CD4-positive, CD25-positive, alpha-beta regulatory T cell (primary cell): ENCODE measurements at places on chromosomes 7 and 10. TPM values are rescaled to one million over a fixed set of nuclear protein-coding genes. Genes with fewer than 3 reads are reported as not detected.

TMEM236 gene
- total RNA-seq, result 0.10 TPM

PITRM1 gene
- total RNA-seq, result 71.6 TPM

GRCh38 chr10:68462536-68462935, 9.2 kb downstream of the DNA2 start:
- no peak for DNase-seq
- H3K4me1 ChIP-seq, result no peaks in the 10 kb centered on the region
- no peaks in the 10 kb centered on the region for H3K36me3 ChIP-seq
- no peaks in the 10 kb centered on the region for H3K27me3 ChIP-seq

PON3 gene
- total RNA-seq, result not detected

GPR26 gene
- total RNA-seq, result not detected

GRCh38 chr10:101856626-101857025, 13.0 kb upstream of the KCNIP2 start:
- DNase-seq, result no peak
- peaks cover 18% of the 10 kb centered on the region for H3K4me1 ChIP-seq
- no peak overlapping the region for H3K27ac ChIP-seq
- H3K36me3 ChIP-seq, result peaks cover 2% of the 10 kb centered on the region

- no peaks in the 10 kb centered on the region for H3K27me3 ChIP-seq
- no peak overlapping the region for H3K27ac ChIP-seq
- DNase-seq, result peak; percentile 42
Observed at GRCh38 chr7:155000795-155001194, 2.1 kb downstream of the PAXIP1 start.

GRCh38 chr10:30219971-30220751, 128.9 kb downstream of the MTPAP start:
- H3K4me1 ChIP-seq, result no peaks in the 10 kb centered on the region
- H3K36me3 ChIP-seq, result no peaks in the 10 kb centered on the region
- no peak overlapping the region for H3K27ac ChIP-seq
- no peak overlapping the region for H3K4me3 ChIP-seq

CPN1 gene
- total RNA-seq, result not detected

SPDYE16 gene
- 2.9 TPM for total RNA-seq
